ENCODE measurements at places on chromosomes 3 and 15.

DNA sequence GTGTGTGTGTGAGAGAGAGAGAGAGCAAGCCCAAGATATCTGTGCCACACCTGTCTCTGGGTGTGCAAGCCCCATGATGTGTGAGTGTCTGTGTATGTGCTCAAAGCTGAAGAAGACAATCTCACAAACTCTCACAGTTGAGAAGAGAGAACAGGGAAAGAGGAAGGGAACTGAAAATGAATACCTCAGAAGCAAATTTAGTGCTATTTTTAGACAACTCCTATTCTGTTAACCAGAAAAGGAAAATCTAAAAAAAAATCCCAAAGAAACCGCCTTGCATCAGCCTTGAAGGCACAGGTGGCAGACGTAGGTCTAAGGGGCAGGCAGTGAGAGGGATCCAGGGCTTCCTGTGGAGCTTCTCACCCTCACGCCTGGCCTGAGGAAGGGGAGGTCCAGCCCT, 47.8 kb downstream of the ATP2B2 start:
- no peak for DNase-seq

GRCh38 chr3:56899851-56900250, 98.1 kb upstream of the ARHGEF3 start:
- DNase-seq: no peak

GRCh38 chr3:27253831-27254230, 115.4 kb downstream of the NEK10 start:
- peak; percentile 58 for DNase-seq

DNA sequence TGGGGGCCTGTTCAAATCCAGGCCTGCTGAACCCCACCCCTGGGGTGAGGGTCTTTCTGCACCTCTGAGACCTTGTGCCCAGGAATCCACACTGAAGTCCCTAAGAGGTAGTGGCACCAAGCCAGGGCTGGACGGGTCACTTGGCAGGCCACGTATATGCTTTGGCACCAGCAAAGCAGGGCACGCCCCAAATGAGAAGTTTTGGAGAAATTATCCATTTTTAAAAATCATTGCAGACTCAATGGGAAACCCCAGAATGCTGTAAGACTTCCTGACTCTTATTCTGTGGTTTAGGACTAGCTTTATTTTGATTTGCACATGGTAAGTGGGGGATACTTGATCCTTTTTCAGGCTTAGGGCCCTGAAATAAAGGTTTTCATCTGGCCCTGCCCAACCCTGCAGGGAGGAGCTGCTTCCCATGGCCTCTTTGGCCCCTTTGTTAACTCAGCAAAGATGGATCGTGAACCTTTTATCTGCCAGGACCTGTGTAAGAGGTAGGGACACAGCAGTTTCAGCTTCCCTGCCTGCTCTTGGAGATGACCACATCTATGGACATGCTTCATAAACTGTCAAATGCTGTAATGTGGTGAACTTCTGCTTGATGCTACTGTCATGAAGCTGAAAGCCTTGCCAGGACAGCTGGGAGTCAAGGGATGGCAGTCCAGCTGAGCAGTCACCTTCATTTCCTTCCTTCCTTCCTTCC, 88.0 kb downstream of the HMG20A start:
- DNase-seq: peak; percentile 38

DNA sequence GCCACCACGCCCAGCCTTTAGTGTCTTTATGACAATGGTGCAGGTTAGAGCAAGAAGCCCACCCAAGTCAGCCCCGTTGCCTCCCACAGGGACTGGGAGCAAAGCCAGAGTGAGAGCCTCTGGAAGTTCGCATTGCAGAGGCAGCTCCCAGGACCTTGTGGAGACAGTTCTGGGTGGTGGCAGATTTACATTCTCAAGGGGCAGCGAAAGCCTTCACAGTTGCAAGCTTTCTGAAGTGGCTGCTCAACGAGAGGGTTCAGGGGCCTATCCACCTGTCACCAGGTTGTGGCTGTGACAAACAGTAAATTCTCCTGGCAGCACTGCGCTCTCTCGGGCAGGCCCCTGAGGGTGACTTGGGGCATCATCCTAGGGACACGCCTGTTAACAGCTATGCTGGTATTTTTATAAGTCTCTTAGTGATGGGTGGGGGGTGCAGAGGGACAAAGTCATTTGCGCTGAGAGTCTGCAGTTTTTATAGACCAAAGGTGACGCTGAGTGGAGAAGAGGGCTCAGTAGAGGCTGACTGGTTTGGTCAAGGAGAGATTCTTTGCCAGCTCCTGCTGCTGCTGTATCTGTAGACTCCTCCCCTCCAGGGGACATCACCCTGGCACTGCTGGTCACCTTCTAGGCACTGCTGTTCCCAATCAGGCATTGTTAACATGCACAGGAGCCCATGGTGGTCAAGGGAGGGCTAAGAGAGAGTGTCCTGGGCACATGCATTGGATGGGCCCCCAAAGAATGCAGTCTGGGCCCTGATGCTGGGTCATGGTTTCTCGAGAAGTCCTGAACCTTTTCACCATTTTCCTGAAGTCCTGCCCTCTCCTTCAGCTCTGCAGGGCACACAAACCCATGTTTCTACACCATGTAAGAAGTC, 57.5 kb upstream of the KLF13 start:
- no peak for DNase-seq

- no peak for DNase-seq
Observed at GRCh38 chr15:49331951-49332350, 91.1 kb upstream of the FGF7 start.

DNA sequence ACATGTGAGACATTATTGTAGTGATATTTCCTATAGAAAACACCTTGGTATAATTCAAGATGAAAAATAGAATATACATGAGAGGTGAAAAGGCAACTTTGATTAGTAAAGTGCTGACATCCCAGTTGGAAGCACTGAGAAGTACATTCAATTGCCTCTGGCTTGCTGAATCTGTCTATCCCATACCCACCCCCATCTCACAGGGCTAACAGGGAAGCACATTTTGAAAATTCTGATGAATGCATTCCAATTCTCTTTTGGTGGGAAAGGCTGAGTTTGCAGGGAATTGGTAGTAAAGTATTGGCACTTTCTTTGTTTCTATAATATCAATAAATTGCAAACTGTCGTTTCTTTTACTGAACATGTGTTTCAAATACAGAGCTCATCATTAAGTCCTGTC, 122.9 kb downstream of the MBNL1 start:
- DNase-seq: no peak

- no peak for DNase-seq
Observed at GRCh38 chr3:81938681-81939080, 177.2 kb upstream of the GBE1 start.

DNA sequence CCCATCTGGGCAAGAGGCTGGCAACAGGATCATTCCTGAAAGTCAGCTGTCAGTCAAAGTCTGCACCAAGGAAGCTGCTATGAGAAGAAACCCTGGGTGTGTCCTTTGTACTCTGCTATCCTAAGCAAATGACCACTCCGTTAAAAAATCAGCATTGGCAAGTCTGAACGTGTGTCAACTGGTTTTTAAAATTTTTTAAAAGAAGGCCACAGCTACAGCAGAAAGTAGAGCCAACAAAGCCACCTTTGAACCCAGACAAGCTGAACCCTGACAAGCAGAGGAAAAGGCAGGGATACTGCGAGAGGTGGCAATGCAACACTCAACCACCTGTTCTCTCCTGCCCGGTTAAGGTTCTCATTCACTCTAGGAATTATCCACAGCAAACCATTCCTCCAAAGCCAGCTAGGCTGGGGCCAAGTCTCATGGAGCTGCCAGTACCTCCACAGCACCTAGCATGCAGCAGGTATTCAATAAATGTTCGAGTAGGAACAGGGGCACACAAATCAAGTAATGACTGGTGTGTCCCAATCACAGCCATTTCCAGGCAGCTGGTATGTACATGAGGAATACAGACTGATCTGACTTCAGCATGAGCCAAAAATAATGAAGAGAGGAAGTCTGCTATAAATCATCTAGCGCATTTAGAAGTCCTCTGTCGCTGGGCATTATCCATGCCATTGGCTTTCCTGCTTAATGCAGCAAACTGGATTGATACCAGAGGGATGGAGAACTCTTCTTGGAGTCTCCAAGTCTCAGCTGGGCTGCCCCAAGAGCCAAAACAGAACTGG, 76.0 kb downstream of the ADCY5 start:
- no peak for DNase-seq

GRCh38 chr3:120854908-120855526, 53.0 kb upstream of the STXBP5L start:
- no peak for DNase-seq

DNA sequence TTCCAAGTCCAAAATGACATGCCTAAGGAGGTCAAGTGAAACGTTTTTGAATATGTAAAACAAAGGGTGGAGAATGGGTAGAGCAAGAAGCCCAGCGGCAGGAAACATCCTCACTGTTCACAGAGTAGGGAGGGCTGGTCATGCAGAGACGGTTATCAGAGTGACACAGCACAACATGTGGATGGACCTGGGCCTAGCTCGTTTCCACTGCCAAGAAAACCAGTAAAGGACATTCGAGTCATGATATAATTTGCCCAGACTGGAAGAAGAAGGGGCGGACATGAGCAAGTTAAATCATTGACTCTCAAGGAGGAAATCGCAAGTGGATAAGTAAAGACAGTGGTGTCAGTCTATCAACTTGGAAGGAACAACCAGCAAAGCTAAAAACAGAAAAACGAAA, 89.3 kb downstream of the LRIG1 start:
- DNase-seq: no peak

DNA sequence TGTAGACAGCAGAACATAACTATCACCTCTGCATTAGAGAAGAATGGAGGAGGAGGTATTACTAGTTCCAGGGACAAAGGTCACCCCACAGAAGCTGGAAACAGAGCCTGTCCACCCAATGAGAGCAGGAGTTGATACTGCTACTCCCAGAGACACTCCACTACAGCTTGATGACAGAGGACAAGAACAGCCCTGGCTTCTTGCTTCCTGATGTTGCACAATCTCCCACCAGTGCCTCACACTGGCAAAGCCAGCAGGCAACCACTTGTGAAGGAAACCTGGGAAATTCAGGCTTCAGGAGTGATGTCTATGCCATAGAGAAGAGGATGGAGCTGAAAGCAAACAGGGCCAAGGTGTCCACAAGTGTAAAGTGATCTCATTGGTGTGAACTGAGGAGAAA, 78.0 kb upstream of the POU1F1 start:
- no peak for DNase-seq

DNA sequence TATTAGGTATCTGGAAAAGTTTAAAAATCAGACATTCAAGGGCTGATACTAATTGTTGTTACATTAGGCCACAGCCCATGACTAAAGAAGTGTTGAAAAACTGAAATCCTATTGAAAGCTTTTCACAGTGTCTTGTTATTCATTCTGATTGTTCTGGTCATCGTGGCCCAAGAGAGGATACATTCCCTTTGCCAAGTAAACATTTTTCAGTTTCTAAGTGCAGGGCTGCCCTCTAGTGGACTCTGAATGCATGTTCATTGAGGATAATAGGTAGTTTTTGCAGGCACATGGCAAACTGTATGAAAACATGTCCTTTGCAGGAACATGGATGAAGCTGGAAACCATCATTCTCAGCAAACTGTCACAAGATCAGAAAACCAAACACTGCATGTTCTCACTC, 181.1 kb downstream of the MYRIP start:
- peak; percentile 4 for DNase-seq

DNA sequence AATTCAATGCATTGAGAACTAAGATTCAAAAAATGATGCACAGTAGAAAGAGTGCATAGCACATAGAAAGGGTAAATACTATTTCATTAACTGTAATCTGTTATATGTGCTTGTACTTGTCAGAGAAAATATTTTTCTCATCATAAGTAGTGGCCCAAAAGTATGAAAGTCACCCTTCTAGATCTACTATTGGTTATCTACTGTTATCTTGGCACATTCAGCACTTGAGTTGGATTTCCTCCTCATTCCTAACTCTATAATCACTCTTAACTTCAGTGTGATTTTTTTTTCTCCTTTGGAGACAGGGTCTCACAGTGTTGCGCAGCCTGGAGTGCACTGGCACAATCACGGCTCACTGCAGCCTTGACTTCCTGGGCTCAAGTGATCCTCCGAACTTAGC, 194.4 kb downstream of the PCCB start:
- no peak for DNase-seq

DNA sequence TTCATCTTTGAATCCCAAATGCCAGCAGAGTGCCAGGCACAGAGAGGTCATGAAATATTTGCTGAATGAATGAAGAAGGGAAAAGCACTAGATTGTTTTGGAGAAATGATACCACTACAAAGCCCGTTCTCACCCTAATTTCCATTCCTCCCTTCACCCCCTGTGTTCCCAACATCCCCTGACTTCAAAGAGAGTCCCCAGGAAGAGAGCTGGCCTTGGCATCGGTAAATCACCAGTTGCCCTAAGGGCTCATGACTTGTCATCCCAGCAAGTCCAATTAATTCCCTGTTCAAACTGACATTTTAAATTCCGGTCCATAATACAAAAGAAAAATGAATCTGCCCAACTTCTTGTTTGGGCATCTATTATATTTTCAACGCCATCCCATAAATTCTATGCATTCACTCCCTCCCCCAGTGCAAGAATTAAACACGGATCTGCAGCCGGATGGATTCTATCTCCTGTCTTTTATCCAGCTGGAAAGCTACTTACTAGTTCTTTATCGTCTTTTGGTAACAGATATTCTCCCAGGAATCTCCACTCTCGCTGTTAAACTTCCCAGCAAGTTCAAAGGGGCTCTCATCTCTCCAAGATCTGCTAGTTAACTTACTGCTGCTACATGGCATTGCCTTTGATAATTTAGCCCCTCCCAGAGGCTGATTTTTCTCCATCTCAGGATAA, 63.9 kb upstream of the TSC22D2 start:
- no peak for DNase-seq

- no peak for DNase-seq
Observed at GRCh38 chr3:28039234-28039633, 202.2 kb upstream of the CMC1 start.

DNA sequence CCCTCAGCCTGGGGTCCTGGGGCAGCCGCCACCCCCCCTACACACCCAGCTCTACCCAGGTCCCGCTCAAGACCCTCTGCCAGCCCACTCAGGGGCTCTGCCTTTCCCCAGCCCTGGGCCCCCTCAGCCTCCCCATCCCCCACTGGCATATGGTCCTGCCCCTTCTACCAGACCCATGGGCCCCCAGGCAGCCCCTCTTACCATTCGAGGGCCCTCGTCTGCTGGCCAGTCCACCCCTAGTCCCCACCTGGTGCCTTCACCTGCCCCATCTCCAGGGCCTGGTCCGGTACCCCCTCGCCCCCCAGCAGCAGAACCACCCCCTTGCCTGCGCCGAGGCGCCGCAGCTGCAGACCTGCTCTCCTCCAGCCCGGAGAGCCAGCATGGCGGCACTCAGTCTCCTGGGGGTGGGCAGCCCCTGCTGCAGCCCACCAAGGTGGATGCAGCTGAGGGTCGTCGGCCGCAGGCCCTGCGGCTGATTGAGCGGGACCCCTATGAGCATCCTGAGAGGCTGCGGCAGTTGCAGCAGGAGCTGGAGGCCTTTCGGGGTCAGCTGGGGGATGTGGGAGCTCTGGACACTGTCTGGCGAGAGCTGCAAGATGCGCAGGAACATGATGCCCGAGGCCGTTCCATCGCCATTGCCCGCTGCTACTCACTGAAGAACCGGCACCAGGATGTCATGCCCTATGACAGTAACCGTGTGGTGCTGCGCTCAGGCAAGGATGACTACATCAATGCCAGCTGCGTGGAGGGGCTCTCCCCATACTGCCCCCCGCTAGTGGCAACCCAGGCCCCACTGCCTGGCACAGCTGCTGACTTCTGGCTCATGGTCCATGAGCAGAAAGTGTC, 30.2 kb downstream of the PTPN23 start:
- DNase-seq: no peak
